ENCODE measurements at places on chromosomes 7 and 10.

DNA sequence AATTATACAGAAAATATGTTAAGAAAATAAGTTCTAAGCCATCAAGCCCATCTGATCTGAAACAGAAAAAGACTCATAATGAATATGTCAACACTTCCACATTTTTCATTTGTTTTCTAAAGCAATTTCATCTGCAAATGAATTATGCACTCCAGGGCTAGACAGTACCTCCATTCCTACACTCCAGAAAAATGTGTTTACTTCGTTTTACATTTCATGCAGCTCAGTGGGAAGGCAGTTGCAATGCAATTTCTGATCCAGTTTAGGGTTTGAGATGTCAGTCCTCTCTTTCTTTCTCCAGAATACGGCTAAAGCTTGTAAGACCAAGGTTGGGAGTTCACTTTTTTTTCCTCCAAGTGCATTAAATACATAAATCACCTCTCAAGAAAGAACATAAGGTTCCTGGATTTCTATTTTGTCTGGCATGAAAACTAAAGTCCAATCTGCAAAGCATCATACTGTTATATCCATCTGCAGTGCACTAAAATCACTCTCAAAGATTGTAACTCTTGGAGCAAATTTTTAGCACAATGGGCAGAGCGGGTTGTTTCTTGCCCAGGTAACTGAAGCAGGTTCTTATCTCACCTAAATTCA, 348.8 kb upstream of the C7orf33 start:
- DNase-seq = no peak

- no peak for DNase-seq
These were observed 198.4 kb downstream of the PCLO start for GRCh38 chr7:82964150-82964882.

- no peak for DNase-seq
These were observed 560.2 kb downstream of the TCERG1L start for GRCh38 chr10:130751106-130751840.

GRCh38 chr10:131635564-131636015, 265.2 kb upstream of the PPP2R2D start:
- no peak for DNase-seq

GRCh38 chr7:108985037-108985436, 415.4 kb downstream of the DNAJB9 start:
- DNase-seq = no peak

DNA sequence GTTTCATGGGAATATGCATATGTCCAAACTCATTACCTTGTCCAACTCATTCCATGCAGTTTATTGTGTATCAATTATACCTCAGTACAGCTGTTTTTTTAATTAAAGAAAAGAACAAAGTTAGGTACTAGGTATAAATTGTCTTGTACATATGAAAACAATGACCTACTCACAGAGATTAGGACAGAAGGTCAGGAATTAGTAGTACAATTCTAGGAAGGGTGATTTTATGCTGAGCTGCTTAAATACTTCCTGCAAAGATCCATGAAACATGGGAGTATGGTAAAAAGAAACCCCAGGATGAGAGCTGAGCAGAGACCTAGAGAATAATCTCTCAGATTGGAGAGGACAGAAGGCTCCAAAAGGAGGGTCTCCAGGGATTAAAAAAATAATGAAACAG, 13.8 kb upstream of the KDM7A start:
- no peak for DNase-seq

DNA sequence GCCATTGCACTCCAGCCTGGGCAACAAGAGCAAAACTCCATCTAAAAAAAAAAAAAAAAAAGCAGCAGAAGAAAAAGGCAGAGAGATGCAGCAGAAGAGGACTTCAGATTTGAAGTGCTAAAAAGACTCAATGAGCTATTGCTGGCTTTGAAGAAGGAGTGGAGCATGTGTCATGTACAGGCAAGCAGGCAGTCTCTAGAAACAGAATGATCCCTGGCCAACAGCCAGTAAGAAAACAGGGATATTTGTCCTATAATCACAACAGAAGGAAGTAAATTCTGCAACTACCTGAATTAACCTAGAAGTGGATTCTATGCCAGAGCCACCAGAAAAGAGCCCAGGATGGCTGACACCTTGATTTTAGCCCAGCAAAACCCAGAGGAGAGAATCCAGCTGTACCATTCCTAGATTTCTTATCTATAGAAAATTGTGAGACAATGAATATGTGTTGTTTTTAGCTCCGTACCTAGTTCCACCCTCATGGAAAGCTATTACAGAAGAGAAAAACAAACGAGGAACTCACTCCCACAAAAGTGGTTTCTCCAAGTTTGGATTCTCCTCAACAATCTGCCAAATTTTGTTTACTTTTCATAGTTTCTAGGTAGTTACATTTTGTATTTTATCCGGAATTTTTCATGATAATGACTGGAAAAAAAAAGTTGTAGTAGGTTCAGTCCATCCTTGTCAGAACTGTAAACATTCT, 198.2 kb upstream of the GNAI1 start:
- DNase-seq = no peak

GRCh38 chr7:128112781-128113221, 81.6 kb upstream of the LRRC4 start:
- no peak for DNase-seq

DNA sequence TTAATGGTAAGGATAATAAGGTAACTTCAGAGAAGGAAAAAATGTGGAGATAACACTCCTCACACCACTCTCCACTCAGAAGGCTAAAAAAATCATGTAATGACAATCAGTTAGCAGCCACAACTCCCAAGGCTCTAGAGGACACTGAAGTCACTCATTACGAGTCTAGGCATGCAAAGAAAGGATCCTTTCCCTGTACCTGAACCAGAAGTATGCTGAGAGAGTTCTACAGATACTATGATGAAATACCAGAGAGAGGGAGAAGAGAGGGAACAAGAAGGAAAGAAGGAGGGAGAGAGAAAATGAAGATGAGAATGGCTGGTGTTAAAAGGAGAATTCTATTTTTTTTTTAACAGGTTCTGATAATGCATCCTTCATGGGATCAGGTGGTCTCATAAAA, 224.3 kb upstream of the PLXNA4 start:
- DNase-seq = no peak

- DNase-seq = no peak
These were observed 1.5 kb downstream of the FAM170B start for GRCh38 chr10:49132362-49132737.
